Stimulated activated CD8-positive, alpha-beta memory T cell treated with anti-CD3 and anti-CD28 coated beads, Interleukin-7, amount 100 ng/mL, for 48 hours (primary cell): ENCODE measurements at places on chromosomes 7 and 10.

DNA sequence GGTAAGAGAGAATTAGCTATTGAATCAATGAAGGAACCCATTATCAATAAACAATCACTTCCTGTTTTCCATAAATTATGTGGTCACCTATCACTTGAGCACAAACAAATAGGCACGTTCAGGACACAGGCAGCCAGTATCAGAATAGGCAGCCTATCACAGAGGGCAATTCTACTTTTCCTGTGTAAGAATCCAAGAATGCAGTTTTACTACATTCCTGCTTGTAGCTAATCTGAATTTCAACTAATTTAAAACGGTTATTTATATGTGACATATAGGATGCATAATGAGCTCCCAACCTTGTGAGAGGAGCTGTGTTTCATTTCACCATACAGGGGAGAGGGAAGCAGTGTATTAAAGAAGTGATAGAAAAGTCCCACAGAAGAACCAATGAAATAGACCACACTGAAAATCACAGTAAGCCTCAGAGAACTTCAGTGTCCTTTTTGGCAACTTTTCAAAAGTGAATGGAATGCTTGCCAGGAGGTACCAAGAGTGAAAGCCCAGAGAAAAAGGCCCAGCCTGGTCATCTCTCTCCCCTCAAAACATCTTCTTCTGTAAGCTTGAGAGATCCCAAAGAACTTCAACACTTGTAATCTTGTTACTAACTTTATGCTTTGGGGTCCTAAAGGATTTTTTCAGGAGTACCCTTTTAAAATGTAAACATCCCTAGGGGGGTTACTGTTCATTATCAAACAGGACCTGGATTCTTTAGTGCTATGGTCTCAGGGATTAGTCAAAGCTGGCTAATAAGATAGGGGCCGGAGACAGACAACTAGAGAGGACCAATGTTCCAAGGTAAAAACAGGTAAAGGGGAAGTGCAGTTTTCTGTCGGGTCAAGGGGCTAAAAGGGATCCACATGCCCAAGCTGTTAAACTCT is 1.3 kb downstream of the IMMP2L start:
- no peak for DNase-seq

GRCh38 chr7:134799377-134799776 is 19.9 kb downstream of the CALD1 start:
- no peak for DNase-seq

- no peak for DNase-seq
Observed at GRCh38 chr10:46787321-46787615, 124.0 kb upstream of the PTPN20 start.

- DNase-seq, result no peak
Observed at GRCh38 chr10:116665541-116666125, 44.9 kb downstream of the PNLIPRP2 start.

DNA sequence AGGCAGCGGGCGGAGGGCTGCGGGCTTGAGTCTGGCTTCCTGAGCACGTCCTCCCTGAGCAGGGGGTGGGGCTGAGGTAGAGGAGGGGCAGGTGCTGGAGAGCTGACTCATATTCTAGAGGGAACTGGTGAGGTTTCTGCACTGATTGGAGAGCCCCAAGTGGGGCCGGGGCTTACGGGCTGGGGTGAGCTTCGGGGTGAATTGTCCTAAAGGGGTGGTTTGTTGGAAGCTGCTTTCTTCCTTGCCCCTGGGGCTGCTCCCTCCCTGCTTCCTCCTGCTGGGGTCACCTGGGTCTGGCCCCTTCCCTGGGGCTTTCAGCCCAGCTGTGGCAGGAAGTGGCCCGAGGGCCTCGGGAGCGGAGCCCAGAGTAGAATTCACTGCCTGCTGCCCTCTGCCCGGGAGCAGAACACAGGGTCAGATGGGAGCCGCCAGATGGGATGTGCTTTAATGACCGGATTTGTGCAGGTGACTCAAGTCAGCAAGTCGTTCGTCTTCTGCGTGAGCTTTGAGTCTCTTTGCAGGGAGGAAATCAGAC is 48.6 kb downstream of the FAM20C start:
- DNase-seq, result peak; percentile 10

DNA sequence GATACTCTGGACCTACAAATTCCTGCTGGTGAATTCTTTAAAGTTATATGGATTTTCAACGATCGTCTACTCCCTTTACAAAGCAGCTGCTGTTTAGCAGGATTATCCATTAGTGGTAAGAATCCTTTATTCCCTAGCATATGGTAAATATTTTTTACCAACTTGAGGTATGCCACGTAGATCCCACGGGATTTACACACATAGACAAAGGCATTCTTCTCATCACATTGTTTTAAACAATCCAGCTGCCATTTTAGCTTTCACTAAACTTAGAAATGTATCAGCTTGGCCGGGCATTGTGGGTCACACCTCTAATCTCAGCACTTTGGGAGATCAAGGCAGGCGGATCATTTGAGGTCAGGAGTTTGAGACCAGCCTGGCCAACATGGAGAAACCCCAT is 148.0 kb upstream of the SH2B2 start:
- no peak for DNase-seq

GRCh38 chr7:102313997-102314780 is 27.5 kb downstream of the SH2B2 start:
- no peak for DNase-seq

GRCh38 chr7:121480566-121481335 is 84.6 kb upstream of the FAM3C start:
- no peak for DNase-seq

DNA sequence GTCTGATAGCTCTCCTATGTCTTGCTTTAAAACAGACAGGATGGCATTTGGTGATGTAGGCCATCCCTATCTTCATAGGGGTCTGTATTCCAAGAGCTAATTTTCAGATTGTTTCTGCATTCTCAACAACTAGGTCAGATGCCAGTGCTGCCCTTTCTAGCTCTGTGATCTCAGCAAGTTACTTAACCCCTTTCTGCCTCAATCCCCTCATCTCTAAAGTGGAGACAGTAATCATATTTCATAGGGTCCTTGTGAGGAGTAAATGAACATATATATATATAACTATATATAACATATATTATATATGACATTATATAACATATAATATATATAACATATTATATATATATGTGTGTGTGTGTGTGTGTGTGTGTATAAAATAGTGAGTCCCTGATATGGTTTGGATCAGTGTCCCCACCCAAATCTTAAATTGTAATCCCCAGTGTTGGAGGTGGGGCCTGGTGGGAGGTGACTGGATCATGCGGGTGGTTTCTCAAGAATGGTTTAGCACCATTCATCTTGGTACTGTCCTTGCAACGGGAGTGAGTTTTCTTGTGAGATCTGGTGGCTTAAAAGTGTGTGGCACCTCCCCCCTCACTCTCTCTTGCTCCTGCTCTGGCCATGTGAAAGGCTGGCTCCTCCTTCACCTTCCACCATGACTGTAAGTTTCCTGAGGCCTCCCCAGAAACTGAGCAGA is 45.2 kb downstream of the HIPK2 start:
- no peak for DNase-seq
